ENCODE measurements at places on chromosomes 5 and 9. TPM values are rescaled to one million over a fixed set of nuclear protein-coding genes. Genes with fewer than 3 reads are reported as not detected.

- no peak for DNase-seq
These were observed 795 bp downstream of the CNOT8 start for GRCh38 chr5:154858972-154859871.

- peak; percentile 52 for DNase-seq
These were observed 26.6 kb downstream of the MORN5 start for GRCh38 chr9:122186301-122186700.

TMEM250 gene
- 75.0 TPM for total RNA-seq

DNA sequence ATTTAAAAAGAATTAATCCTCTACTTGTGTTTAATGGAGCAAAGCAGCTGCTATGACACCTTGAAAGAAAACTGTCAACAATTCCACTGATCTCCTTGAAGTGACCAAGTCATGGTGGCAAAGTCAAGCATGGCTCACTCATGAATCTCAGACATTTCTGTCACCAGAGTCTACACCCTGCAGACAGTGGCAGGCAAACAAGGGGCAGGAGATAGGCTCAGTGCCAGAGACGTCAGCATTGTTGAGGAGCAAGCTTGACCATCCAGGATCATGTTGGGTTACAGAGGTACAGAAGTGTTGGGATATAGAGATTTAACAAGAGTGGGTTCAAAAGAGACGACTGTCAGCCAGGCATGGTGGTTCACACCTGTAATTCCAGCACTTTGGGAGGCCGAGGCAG lies 16.1 kb upstream of the VPS13A start:
- DNase-seq, result no peak

GRCh38 chr9:134283111-134283515 lies 43.1 kb upstream of the RXRA start:
- DNase-seq, result no peak

SV2C gene
- total RNA-seq, result 0.18 TPM

DNA sequence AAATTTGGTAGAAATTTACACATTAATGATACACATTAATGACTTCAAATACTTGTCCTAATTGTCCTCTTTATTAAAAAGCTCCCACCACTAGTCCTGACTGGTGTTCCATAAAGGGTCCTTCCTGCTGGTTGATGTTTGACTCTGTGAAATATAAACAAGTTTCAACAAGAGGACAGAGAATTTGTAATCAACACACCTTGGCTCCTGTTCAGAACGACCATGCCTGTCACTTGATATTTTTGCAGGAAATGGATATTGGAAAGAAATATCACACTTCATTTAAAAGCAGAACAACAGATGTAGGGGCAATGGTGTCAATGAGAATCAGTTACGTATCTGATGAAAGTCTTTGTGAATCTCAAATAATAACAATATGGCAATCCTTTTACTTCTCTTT lies 211.7 kb downstream of the ENC1 start:
- no peak for DNase-seq

- DNase-seq, result peak; percentile 47
These were observed 116.8 kb upstream of the COX7C start for GRCh38 chr5:86500947-86501346.

DNA sequence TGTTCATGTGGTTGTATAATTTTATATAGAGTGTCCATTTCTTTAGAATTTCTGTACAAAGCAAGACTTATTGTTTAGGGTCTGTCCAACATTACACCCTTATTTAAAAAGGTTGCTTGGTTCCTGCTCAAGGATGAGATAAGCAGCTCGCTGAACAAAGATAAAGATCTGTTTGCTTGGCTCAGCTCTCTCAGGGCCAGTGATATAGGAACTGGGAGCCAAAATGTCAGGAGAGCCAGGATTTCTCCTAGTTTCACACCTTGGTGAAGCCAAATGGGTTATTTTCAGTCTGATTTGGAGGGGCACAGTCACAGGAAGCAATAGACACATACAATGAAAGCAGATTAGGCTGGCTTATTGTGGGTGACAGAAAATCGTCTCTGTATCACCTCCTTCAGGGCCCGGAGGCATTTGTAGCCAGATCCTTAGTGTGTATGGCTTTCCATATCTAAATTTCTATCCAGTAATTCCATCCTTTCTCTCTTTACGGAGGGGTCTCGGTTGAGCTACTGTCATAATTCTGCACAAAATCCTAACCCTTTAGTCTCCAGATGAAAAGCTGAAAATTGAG lies 396.4 kb downstream of the TMEM232 start:
- DNase-seq, result no peak

NFX1 gene
- 60.1 TPM for total RNA-seq

CLINT1 gene
- 149 TPM for total RNA-seq

GRCh38 chr9:38226491-38226951 lies 157.5 kb upstream of the SHB start:
- DNase-seq, result no peak

DNA sequence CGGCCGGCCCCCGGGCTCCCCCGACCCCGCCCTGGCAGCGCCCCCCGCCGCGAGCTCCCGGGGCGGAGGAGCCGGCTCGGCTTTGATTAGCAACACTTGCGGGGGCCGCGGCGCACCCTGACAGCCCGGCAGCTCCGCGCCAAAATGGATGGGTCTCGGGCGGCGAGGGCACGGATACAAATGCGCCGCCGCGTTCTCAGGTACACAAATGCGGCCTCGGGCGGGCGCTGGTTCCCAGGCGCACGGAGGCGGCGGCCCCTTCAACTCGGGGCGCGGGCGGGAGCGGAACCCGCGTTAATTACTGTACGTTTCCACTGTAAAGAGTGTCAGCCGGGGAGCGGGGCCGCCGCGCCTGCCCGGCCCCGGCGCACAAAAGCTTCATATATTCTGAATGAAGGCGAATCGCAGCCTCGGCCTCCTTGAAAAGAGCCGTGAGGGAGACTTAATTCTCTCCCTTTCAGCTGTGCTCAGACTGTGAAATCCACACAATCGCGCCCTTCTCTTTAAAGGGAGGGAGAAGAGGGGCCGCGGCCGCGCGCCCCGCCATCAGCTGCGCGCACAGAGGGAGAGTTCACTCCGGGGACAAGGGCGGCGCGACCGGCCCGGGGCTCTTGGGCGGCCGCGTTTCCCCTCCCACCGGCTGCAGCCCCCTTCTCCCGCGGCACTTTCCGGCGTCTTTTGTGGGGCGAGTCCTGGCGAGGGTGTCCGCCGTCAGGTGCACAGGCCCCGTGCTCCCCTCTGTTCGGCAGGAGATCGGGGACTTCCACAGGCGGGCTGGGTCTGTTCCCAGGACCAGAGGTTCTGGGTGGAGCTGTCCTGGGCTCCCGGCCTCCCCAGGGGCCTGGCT lies 27.0 kb downstream of the MSX2 start:
- DNase-seq, result no peak

SH2D3C gene
- total RNA-seq, result 3.7 TPM

- DNase-seq, result no peak
These were observed 14.1 kb upstream of the RAPGEF6 start for GRCh38 chr5:131649161-131649560.

TEX48 gene
- total RNA-seq, result not detected

MARCHF11 gene
- not detected for total RNA-seq

DAB2IP gene
- total RNA-seq, result 55.2 TPM

SHISAL2B gene
- not detected for total RNA-seq

DNA sequence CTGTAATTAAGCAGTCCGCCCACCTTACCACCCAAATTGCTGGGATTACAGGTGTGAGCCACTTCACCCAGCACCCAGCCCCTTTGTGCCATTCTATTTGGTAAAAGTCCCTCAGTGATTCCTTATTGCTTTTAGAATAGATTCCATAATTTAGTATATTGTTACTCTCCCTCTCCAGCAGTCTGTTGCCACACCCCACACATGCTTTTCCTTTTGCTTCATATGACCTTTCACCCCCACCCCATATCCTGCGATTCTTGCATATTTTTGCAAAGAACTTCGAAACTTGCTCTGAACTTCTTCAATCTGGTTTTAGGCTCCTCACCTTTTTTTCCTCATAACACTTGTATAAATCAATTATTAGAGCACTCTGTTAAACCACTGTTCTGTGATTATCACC lies 100.2 kb downstream of the MTREX start:
- DNase-seq, result no peak

GRCh38 chr9:123002754-123003153 lies 30.7 kb upstream of the GPR21 start:
- no peak for DNase-seq

GRCh38 chr9:135321580-135321979 lies 158.0 kb upstream of the PPP1R26 start:
- no peak for DNase-seq

ENTREP1 gene
- total RNA-seq, result 2.4 TPM

NMUR2 gene
- not detected for total RNA-seq

DNA sequence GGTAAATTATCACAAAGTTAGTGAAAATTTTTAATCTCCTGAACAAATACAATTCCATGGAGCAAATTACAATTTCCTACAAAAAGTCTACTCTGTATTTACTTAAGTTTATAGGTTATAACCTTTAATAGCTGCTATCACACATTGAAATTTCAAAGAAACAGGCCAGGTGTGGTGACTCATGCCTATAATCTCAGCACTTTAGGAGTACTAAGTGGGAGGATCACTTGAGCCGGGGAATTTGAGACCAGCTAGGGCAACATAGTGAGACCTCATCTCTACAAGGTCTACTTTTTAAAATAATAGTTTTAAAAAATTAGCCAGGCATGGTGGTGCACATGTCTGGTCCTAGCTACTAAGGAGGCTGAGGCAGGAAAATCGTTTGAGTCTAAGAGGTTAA lies 50.3 kb downstream of the HINT1 start:
- no peak for DNase-seq

GRCh38 chr5:86626149-86626548 lies 8.4 kb downstream of the COX7C start:
- no peak for DNase-seq

DNA sequence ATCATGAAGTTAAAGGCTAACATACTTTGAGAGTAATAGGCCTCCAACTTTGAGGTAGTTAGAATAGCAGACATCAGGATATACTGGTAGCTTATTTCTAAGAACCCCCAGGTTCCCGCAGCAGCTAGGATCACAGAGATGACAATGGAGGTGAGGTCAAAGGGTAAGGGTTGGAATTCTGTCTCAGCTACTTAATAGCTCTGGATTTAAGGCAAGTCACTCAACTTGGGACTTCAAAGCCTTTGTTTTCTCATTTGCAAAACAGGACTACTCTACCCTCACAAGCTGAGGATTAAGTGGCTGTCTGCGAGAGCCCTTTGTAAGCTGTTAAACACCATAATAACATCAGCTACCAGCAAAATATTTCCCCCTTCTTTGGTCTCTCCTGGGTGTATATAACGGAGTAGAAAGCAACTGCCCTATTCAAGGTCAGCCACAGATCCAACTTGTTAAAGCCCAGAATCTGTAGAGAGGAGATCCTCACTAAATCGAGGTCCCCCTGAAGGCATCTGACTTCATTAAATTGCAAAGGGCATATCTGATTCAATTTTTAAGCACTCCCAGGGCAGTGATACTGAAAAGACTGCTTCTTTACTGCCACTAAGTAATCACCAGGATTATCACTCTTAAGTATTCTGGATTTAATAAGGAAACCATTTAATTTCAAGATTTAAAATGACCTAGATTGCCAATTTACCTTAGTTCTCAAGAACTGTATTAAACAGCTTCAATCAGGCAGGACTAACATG lies 104.7 kb downstream of the DCP2 start:
- DNase-seq, result no peak

CDC20B gene
- not detected for total RNA-seq

DNA sequence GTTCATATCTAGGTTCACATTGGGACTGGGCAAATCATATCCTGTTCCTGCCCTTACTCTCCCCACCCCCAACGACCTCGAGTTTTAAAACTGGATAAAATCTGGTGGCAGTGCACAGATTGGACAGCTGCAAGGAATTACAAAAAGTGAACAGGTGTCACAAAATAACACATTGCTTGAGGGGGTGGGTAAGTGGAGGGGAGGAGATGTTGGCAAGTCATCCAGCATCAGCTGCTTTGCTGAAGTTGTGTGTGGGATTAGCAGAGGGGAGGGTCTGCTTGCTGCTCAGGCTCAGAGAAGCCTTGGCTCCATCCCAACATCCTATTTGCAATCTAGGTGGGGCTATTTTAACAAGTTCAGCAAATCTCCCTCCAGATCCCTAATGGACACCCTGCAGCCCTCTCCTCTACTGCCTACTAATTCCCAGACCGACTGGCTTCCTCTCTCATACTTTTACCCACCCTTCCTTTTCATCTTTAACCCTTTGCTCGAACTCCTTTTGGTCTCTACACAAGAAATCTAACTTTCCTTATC lies 39.8 kb upstream of the SLC24A2 start:
- DNase-seq, result no peak

FAM163B gene
- not detected for total RNA-seq

GRCh38 chr5:147784146-147784987 lies 1.8 kb upstream of the JAKMIP2 start:
- no peak for DNase-seq

HTR4 gene
- total RNA-seq, result 46.6 TPM

GRCh38 chr5:16963821-16964220 lies 27.7 kb upstream of the MYO10 start:
- no peak for DNase-seq

OR1Q1 gene
- not detected for total RNA-seq

- peak; percentile 62 for DNase-seq
These were observed 902 bp downstream of the HABP4 start for GRCh38 chr9:96450613-96451528.

DNA sequence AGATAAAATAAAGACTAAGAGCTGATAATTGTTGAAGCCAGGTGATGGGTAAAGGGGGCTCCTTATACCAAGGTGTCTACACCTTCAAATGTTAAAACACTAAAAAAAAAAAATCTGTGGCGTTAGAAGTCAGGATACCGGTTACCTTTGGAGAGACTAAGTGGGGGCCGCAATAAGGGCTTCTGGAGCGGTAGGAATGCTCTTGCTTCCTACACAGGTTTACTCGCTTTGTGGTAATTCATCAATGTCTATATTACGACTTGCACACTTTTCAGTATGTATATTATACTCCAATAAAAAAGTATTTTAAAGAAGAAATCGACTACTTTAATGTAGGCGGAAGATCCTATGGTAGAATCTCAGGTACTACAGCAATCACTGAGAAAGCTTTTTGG lies 12.5 kb downstream of the MRPS27 start:
- no peak for DNase-seq

CDH18 gene
- not detected for total RNA-seq

- DNase-seq, result peak; percentile 9
These were observed 72.1 kb downstream of the MRPL36 start for GRCh38 chr5:1727571-1727970.

DNA sequence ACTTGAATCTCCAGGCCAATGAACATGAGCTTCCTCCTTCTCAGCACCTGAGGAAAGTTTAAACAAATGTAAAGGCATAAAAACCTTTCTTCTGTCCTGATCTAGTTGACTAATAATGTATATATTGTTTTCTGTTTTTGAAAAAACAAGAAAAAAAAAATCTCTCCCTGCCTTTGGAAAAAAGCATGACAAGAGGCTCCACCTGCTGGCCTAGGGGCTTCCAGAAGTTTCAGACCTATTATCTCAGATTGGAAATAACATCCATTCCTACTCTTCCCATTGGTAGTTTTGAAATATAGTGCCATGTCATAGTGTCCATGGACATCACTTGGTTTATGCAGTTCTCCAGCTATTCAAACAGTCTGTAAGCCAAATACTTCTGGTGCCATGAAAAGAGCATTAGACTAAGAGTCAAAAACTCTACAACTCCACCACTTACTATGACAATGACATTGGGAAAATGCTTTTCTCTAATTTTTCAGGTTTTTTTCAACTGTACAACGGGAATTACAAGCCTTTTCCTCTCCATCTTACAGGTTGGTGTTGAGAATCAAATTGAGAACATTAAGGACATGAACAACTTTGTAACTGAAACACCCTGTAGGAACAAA lies 409.6 kb upstream of the MPDZ start:
- DNase-seq, result no peak

- peak; percentile 81 for DNase-seq
These were observed 24.5 kb upstream of the MVB12B start for GRCh38 chr9:126301985-126302603.
